ENCODE measurements at places on chromosomes 3 and 15.

GRCh38 chr15:62625429-62626033 lies 417.0 kb upstream of the TPM1 start:
- DNase-seq = no peak

- DNase-seq = no peak
Observed at GRCh38 chr3:151483961-151484520, 23.2 kb upstream of the IGSF10 start.

- DNase-seq = no peak
Observed at GRCh38 chr3:49454458-49454857, 15.6 kb upstream of the DAG1 start.

DNA sequence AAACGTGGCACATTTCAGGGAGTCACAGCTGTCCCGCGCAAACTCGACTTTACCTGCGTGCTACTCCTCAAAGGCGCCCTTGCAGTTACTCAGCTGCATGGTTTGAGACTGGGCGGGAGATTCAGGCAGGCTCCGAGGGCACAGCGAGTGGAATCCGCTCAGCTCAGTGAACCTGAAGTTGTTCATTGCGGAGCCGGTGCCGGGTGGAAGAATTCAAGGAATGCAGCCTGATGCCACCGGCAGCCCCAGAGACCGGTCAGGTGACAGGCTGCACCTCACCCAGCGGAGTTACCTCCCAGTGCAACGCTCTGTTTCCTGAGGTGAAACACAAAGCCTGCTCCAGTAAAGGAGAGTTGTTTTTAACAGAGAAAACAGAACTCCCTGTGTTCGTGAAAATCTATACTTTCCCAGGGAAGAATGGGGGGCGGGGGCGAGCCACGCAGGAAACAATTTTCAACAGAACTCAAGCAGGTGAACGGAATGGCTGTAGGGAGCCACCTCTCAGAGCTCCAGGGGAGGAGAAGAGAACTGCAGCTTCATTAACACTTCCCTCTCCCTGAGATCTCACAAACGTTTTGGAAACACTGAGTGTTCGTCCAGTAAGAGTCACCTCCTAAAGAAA lies 3.8 kb downstream of the VEPH1 start:
- no peak for DNase-seq

DNA sequence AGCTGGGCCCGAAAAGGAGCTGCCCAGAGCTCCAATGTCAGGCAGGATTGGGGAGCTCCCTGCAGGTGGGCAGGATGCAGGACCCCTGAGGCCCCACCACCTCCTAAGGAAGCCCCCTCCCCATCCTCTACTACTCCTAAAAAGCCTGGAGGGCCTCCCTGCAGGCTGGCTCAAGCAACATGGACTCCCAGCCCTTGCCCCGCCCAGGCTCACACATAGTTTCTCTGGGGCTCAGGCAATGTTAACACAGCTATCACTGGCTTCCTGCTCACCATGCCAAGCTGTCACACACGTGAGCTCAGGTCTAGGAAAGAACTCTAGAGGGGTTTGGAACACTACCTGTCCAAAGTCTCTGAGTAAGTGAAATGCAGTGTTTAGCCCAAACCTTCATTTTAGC lies 65.4 kb upstream of the ZNF148 start:
- DNase-seq = no peak

- no peak for DNase-seq
Observed at GRCh38 chr3:163946785-163947184, 1131.5 kb downstream of the SI start.

- no peak for DNase-seq
Observed at GRCh38 chr3:71636482-71636881, 53.0 kb upstream of the FOXP1 start.

- DNase-seq = no peak
Observed at GRCh38 chr3:129557548-129557894, 14.5 kb downstream of the H1-8 start.

DNA sequence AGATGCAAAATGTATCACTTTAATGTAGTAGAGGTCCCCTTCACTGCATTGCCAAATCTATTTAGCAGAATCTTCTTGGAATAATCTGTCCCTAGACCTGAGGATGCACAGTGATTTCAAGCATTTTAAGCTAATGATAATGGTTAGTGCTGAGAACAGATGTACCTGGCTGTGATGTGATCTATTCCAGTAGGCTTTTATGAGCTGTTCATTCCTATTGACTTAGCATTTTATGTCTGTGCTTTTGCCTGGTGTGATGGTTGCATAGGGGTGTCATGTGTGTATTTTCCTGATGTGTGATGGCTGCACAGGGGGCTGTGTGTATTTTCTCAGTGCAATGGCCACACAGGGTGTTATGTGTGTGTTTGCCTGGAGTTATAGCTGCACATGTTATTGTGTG lies 272.9 kb downstream of the TIGIT start:
- DNase-seq = no peak

DNA sequence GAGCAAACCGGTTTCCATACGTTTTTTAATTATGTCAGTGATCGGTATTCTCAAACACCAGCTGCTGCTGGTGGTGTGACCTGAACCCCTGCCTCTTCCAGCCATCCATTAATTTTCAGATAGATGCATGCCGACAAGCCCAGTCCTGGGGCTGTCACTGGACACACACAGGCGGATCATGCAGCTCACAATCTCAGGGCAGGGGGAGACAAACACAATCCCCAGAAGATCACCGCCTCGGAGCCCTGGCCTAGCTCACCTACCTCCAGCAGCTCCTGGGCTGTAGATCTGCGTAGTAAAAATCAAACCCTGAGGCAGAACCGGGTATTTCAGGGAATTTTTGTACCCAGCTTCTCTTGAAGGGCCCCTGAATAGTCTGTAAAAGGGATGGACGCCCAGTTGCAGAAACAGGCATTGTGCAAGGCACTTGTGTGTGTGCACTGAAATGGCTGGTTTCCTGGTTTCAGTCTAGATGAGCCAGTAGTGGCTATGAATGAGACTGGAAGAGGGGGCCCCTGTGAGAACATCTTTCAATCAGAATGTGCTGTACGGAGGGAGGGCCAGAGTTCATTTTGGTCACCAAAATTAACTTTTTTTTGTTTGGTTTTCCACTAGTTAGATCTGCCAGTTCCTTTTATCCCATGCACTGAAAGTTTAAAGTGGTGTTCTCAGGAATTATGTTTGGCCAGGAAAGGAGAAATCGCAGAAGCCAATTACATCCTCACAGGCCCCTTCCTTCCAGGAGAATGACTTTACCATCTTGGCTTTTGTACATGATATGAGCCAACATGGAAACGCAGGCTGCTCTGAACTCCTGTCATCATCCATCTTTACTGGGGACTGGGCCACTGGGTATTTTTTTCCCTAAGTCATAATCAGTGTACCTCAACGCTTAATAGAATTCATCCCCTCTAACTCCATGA lies 55.0 kb upstream of the RPL32 start:
- DNase-seq = no peak

- DNase-seq = no peak
Observed at GRCh38 chr3:181252631-181253030, 263.1 kb upstream of the DNAJC19 start.

- no peak for DNase-seq
Observed at GRCh38 chr3:1355691-1356090, 262.9 kb downstream of the CNTN6 start.

- no peak for DNase-seq
Observed at GRCh38 chr3:42693530-42693930, 8.2 kb downstream of the KLHL40 start.

GRCh38 chr3:131361464-131362421 lies 19.8 kb upstream of the NUDT16 start:
- DNase-seq = no peak

- DNase-seq = no peak
Observed at GRCh38 chr15:86040356-86041033, 39.2 kb upstream of the AGBL1 start.

GRCh38 chr3:45878124-45878523 lies 8.2 kb upstream of the CCR9 start:
- no peak for DNase-seq

DNA sequence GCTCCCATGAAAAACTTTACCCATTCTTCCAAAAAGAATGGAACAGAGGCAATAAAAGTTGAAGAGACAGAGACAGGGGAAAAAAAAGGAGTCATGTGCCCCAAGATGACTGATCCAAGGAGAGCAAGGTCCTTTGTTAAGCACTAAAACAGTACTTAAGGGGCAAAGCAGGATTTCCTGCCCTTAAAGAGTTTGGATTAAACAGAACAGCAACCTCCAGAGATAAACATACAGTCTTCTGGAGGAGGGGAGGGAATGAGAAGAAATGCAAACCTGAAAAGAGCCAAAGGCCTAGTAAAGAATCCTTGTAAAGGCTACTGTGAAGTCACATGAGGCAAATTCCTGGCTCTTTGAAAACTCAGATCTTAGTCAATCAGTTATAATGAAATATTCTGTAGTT lies 38.2 kb downstream of the SHQ1 start:
- no peak for DNase-seq

- DNase-seq = no peak
Observed at GRCh38 chr3:44337248-44337785, 1.2 kb upstream of the TCAIM start.

GRCh38 chr3:54968546-54969172 lies 40.8 kb upstream of the LRTM1 start:
- DNase-seq = no peak

- DNase-seq = no peak
Observed at GRCh38 chr3:39592311-39593050, 125.0 kb downstream of the MOBP start.

GRCh38 chr3:187130346-187131066 lies 8.8 kb downstream of the RPL39L start:
- peak; percentile 46 for DNase-seq

DNA sequence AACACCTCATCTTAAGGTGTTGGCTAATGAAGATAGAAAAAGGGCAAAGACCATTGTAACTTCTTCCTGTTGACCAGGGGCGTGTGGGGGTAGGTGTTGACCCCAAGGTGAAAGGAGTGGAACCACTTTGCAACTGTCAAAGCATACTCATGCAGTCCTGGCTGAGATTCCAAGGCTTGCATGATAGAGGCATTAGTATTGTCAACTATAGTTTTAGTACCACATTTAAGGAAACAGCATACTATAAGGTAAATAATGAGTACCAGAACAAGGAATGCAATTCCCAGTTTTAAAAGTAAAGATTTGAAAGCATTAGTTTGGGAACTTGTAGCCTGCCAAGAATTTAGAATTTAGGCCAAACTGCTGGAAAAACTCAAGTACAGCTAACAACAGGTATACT lies 27.8 kb upstream of the ADGRG7 start:
- no peak for DNase-seq

- no peak for DNase-seq
Observed at GRCh38 chr15:96720251-96720650, 389.8 kb downstream of the NR2F2 start.

- no peak for DNase-seq
Observed at GRCh38 chr3:13028010-13028821, 45.0 kb downstream of the IQSEC1 start.

DNA sequence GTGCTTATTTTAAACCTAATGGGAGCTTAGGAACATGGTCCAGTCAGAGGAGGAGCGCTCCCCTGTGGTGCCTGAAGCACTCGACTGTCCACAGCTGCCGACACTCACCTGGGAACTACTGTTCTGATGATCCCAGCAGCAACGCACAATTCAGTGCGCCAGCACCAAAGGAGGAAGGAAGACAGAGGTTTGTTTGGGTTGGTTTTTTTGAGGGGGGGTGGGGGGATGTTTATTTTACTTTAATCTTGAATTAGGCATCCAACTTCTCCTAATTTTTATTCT lies 48.8 kb upstream of the VGLL4 start:
- DNase-seq = no peak

GRCh38 chr15:70319466-70319865 lies 221.7 kb upstream of the TLE3 start:
- no peak for DNase-seq

GRCh38 chr3:98630416-98630815 lies 37.0 kb upstream of the CPOX start:
- no peak for DNase-seq

GRCh38 chr3:164515256-164515655 lies 563.0 kb downstream of the SI start:
- DNase-seq = no peak

- no peak for DNase-seq
Observed at GRCh38 chr15:57158997-57159668, 217.2 kb upstream of the CGNL1 start.

- DNase-seq = no peak
Observed at GRCh38 chr3:129413687-129414506, 14.5 kb downstream of the EFCAB12 start.

DNA sequence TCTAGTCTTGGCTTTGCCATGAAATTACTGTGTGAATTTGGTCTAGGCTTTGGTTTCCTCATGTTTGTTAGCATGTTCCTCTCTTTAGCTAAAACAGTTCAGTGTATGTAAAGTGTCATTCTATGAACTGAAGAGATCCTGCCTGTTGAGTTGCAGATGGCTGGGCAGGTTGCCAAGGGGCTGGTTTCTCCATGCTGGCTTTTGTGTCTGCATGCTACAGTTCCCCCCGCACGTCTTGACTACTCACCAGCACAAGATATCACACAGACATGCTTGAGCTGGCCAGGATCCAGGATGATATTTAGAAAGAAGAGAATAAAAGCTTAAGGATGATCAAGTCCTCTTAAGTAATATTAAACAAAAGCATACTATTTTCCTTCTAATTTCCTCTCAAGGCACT lies 90.2 kb downstream of the CERS3 start:
- DNase-seq = no peak

DNA sequence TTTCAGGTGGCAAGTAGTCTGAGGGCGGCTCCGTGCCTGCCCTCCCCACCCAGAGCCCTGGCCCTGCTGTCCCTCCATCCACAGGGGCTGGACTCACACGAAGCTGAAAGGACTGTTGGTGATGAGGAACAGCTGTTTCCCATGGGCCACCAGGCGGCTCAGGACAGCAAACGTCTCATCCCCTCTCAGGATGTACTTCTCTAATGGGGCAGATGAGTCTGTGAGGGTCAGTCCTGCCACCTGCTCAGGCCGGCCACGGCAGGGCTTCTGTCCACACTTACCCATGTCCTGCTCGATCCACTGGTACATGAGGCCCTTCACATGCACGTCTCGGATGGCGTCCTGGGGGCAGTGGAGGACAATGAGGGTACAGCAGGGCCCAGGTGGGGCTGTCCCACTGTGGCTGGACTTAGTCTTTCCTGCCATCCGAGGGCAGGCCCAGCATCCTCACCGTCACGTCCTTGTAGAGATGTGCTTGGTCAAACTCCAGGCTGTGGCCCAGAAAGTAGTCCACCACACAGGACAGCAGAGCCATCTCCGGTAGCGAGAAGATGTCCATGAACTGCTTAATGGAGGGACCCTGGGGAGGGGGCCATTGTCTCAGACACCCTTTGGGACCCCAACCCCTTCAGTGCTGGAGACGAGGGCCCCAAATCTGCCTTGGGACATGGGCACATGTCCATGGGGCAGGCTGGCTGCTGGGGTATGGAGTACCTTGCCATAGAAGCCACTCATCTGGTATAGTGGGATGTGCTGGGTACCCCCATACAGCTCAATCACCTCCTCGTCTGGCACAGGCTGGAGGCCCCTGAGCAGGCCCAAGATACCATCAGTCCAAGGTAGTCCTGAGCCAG lies 5.7 kb downstream of the NT5DC2 start:
- DNase-seq = no peak

DNA sequence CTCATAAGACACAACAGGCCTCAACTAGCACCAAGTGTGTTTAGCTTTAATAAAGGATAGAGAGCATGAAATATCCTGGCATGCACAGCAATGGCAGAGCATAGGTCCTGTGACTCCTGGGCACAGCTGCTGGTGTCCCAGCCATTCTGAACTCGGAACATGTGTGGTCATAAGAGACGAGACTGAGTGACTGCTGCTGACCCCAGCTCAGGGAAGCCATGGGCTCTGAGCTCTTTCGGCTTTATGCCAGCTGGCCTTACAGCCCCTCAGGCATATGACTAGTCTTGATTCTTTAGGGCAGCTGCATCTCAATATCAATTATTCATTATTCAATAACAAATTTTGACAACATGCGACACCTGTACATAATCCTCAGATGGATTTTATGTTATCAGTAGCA lies 62.4 kb upstream of the TOPAZ1 start:
- DNase-seq = no peak

- DNase-seq = no peak
Observed at GRCh38 chr3:43106293-43106628, 382 bp upstream of the POMGNT2 start.

All from effector memory CD8-positive, alpha-beta T cell (primary cell).